Hypothalamus (tissue), 51 donors: ENCODE measurements at places on chromosomes 12 and 14.

GRCh38 chr12:116427200-116427930, 131.8 kb upstream of the MAP1LC3B2 start:
- no peak for DNase-seq

GRCh38 chr12:45189766-45190403, 26.0 kb upstream of the ANO6 start:
- DNase-seq, result no peak

GRCh38 chr14:74829251-74829650, 46.7 kb downstream of the PROX2 start:
- no peak for DNase-seq

DNA sequence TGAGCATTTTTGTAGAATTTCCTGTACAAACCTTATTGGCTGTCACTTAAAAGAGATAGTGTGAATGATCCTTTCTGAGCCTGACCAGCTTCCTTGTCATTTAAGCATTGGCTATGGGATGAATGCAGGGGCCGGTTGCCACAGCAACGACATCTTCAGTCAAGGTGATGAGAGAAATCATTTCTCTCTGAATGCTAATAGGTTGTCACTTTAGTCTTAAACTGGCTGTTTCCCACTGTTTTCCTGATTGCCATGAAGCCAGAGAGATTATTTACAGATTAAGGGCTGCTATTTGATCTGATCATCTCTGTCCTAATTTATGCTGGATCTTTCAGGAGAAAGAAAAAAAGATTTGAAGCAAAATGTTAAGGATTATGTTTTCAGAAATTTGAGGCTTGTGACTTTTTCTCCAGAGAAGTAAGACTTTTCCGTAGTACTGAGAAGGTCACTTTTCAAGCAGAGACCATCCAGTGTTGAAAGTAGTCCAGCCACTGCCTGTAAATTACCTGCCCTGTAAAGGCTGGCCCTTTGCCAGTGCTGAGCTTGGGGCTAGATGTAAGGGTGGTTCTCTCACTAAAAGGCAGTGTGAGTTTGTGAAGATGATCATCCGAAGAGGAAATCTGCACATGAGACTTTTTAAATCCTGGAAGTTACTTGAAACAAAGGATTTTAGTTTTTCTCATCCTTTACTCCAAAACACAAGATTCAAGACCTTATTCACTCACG, 235.6 kb downstream of the DACT1 start:
- DNase-seq, result no peak

DNA sequence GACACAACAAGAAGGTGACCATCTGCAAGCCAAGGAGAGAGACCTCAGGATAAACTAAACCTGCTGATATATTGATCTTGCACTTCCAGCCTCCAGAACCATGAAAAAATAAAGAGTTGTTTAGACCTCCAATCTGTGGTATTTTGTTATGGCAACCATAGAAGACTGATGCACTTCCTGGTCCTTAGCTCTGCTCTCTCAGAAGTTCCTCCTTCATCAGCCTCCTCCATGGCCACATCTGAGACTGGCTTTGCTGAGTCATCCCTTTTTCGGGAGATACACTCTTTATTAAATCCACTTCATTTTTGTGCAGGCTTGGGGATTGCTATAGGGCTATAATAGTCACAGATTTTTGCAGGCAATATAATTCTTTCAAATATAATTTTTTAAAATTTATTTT, 89.6 kb upstream of the ATF7IP start:
- no peak for DNase-seq

DNA sequence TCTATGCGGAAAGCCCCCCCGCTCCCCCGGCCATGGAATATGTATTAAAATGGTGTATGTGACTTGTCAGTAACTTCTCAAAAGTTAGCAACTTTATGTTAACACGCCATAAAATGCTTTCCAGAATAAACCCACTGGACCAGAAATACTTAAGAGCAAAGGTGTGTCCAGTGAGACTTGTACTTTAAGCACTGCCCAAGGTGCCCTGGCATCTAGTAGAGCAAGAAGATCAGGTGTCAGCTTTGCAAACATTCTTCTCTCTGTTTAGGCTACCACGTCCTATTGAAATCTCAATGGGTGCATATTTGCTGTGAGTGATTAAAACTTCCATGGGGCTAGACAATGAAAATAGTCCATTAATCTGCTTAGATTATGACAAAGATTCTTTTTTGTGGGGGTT, 201.2 kb downstream of the ESR2 start:
- no peak for DNase-seq

DNA sequence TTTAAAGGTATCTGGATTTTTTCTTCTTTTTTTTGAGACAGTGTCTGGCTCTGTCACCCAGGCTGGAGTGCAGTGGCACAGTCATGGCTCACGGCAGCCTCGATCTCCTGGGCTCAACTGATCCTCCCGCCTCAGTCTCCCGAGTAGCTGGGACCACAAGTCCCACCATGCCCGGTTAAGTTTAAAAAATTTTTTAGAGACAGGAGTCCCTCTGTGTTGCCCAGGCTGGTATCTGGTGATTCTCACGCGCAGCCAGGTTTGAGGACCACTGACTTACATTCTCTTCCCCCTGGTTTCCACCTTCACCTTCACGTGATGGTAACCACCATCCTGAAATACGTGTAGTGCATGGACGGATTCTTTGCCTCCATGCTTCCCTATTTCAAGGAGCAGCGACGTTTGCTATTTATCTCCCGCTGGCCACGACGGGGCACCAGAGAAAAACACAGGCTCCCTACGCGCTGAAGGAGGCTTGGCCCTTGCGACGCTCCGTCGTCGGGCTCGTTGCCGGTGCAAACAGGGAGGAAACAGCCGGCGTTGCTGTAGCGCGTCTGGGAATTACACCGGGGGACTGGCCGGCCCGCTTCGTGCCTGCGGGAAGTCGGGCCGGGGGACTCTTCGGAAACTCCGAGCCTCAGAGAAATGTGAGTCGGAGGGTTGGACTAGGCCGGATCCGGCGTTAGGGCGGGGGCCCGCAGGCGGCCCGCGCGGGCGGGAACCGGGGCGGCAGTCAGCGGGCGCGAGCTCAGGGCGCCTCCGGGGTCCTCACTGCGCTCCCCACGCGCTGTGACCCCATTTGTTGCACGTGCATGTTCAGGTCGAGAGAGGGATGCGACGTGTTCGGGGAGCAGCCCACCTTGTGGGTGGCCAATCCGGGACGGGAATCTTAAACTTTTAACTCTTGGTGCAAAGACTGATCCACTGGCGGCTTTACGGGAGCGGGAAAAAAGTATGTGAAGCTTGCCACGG, at the start of gene TCHP:
Gene TCHP (plus strand): TSS at position 492 of the 969 bp plus-strand sequence. CDS start 2,753 bp downstream, outside the sequence.
- DNase-seq, result peak; percentile 23

DNA sequence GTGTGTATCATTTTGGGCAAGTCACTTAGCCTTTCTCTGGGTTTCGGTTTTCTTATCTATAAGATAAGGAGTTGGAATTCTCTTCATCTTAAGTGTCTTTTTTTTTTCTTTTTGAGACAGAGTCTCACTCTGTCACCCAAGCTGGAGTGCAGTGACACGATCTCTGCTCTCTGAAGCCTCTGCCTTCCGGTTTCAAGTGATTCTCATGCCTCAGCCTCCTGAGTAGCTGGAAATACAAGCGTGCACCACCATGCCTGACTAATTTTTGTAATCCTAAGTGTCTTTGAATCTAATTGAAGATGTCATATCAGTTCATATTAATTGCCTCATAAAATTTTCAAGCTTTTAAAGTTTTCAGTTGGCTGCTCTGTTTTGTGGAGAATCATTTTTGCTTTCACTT, 4.0 kb downstream of the SRGAP1 start:
- DNase-seq, result no peak

DNA sequence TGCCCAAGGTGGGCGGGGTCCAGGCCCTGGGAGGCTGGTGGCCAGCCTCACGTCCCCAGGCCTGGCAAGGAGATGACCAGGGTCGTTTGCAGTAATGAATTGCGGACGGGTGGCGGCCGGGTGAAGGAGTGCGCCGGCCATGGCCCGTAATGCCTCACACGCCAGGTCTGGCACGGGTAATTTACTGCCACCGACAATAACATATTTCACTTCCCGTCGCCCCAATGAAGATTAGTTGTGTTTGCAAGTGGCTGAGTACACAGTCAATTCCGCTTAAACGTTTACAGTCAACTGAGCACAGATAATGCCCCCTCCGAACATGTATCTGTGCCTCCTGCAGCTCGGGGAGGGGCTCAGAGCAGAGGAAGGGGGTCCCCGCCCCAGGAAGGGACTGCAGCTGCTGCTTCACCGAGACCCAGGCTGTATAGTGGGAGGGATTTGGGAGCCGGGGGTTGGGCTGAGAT, 48.3 kb downstream of the MVK start:
- no peak for DNase-seq

- no peak for DNase-seq
Observed at GRCh38 chr14:23115918-23116317, 3.1 kb downstream of the CEBPE start.

DNA sequence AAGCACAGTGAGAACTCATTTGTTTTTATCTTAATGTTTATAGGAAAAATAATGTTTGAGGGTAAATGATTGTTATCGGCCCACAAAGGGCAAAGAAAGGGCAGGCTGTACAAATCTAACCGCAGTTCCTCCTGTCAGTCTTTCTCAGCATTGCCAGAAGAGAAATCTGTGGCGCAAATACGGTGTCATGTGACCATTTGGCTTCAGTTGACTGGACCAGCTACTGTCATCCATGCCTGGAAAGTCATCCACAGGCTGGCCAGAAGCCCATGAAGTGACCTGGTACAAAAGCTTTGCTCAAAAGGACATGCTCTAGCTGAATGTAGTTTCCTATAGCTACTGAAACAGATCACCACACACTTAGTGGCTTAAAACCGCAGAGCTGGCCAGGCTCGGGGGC, 43.6 kb downstream of the HCAR2 start:
- no peak for DNase-seq

- no peak for DNase-seq
Observed at GRCh38 chr14:53183611-53184010, 30.5 kb upstream of the DDHD1 start.

- DNase-seq, result no peak
Observed at GRCh38 chr12:34400411-34400881, 378.1 kb downstream of the ALG10 start.

GRCh38 chr14:96624661-96625425, 122.7 kb downstream of the PAPOLA start:
- no peak for DNase-seq

- DNase-seq, result no peak
Observed at GRCh38 chr12:104586351-104586919, 129.7 kb downstream of the CHST11 start.
